ENCODE measurements at places on chromosomes 2 and 18.
A peak's percentile ranks its signal among the peaks of the same experiment; 100 is the strongest.

GRCh38 chr2:63984606-63985359 is 34.4 kb downstream of the VPS54 start:
- no peak for DNase-seq

GRCh38 chr2:18096836-18097405 is 218.5 kb downstream of the KCNS3 start:
- no peak for DNase-seq

GRCh38 chr2:132392879-132393278 is 23.7 kb upstream of the GPR39 start:
- no peak for DNase-seq

DNA sequence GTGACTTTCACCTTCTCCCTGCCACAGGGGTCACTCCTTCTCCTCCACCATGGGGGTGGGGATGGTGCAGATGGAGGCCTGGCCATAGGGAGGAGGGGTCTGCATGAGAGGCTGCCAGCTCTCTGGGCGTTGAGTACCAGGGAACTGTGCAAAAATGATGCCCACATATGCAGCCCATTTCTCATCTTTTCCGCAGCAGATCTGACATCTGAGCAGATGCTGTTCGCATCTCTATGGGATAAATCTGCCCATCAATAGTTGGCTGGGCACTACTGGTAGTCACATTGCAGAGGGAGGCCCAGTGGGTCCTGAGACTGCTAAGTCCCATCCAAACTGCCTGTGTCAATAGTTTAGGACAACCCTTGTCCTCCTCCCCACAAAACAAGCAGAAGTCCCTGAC is 45.9 kb upstream of the LGALSL start:
- no peak for DNase-seq

DNA sequence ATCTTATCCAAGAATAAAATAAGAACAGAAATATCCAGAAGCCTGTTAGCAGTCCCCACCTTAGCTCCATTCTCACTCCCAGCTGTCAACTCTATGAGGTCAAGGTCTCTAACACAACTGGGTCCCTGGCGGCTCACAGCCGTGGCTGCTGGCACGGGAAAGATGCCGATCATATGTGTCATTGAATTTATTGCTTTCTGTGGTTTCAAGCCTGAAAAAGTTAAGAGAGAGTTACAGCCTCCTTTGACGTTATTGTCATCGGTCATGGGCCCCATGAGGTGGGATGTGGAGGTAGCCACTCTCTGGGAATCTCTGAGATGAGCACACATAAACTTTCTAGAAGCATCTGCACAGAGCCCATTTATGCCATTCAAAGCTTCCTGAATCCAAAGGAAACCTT is 28.7 kb upstream of the CABLES1 start:
- no peak for DNase-seq

- no peak for DNase-seq
These were observed 58.9 kb upstream of the STON1 start for GRCh38 chr2:48471048-48471474.

DNA sequence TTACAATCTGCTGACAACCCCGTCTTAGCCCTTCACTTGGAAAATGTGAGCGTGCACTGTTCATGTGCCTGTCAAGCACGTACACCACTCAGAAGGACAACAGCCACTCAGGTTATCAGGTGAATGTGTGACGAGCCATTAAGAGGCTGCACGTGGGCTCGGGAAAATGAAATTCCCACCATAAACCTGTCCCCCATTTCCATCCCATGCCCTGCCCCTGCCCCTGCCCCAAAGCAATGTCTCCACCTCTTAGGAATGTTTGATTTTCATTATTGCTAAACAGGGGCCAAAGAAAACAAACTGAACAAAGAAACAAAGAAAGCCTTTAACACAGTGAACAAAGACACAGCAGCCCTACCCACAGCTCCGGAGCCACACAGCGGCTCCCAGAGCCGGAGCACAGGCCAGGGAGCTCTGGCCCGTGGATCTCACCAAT is 90.5 kb downstream of the TMEM18 start:
- no peak for DNase-seq

DNA sequence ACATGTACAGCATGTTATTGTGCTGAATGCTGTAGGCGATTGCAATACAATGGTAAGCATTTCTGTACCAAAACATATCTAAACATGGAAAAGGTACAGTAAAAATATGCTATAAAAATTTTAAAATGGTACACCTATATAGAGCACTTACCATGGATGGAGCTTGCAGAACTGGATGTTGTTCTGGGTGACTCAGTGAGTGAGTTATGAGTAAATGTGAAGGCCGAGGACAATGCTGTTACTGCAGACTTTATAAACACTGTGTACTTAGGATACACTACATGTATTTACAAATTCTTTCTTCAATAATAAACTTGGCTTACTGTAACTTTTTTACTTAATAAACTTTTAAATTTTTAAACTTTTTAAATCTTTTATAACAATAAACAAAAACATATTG is 473.4 kb upstream of the UBE2E3 start:
- no peak for DNase-seq

DNA sequence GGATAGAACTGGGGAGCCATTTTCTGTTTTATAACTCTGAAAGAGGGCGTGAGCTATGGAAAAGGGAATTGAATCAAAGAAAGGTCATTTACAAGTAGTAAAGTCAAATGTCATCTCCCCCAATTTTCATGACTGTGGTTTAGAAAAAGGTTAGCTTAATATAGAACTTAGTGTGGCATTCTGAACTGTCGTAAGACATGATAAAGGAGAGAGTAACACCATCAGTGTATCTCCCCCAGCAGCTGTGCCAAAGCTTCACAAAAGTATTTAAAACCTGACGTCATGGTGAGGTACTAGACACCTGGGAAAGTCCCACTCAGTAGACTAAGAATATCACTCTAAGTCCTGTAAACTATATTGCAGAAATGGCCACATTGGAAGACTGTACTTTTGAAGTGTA is 5.8 kb upstream of the IKZF2 start:
- no peak for DNase-seq

DNA sequence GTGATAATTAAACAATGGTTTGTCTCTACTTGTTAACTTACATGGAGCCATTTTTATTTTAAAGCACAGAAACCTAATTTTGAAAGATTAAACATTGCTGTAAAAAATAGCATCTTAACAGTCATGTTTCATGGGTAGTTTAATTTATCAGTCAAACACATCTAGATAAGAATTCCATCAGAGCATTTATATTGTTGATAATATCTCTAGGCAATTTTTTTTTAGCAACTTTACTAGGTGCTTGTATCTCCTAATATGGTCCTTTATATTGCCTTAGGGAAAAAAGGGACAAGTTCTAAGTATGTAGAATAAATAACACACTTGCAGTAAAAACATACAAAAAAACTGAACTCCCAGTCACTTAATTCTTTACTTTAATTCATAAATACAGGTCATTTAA is 863 bp downstream of the CSRNP3 start:
- DNase-seq, result no peak

DNA sequence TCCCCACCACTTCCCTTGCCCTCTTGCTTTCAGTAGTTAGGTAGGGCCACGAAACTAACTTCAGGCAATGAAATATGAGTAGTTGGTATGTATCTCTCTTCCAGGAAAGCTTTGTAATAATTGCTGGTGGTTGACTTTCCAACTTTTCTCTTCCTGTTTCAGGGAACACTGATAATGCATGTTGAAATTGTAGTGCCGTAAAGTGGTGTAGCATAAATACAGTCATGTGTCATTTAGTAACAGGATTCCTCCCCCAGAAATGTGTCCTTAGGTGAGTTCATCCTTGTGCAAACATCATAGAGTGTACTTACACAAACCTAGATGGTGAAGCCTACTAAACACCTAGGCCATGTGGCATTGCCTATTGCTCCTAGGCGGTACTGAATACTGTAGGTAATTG is 429.2 kb downstream of the PID1 start:
- no peak for DNase-seq

- DNase-seq, result no peak
These were observed 3.6 kb downstream of the HOXD11 start for GRCh38 chr2:176110415-176111308.

GRCh38 chr18:77547757-77548156 is 298.1 kb downstream of the GALR1 start:
- no peak for DNase-seq

- DNase-seq, result no peak
These were observed 48.1 kb downstream of the EIPR1 start for GRCh38 chr2:3329491-3329890.

GRCh38 chr2:181673173-181673572 is 7.1 kb downstream of the NEUROD1 start:
- DNase-seq, result no peak

GRCh38 chr2:182906454-182906853 is 40.0 kb upstream of the FRZB start:
- DNase-seq, result no peak

- peak; percentile 48 for DNase-seq
These were observed at the start of gene EMILIN2 for GRCh38 chr18:2846636-2847316. Gene EMILIN2 (plus strand): TSS chr18:2847006. CDS start chr18:2847189, 183 bp downstream.

GRCh38 chr2:182266909-182267308 is 159.9 kb downstream of the PDE1A start:
- no peak for DNase-seq

GRCh38 chr2:240156435-240157146 is 16.1 kb upstream of the OTOS start:
- no peak for DNase-seq

DNA sequence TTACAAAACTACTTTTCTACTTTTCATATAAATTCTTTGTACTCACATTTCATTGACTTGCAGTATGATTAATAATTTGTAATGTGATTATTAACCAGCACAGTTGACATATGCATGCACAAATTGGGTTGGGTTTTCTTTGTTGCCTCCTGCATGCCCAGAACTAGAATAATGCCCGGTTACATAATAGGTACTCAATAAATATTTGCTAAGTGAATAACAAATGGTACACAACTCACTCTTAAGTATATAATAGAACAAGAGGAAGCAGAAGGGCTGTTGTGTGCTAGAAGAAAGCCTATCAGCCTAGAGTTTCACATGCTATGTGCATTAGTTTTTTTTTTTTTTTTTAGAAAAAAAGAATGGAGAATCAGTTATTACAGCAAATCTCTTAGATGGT is 9.3 kb downstream of the RDH14 start:
- no peak for DNase-seq

- DNase-seq, result no peak
These were observed 36.9 kb upstream of the TANC1 start for GRCh38 chr2:158931572-158931971.

- DNase-seq, result no peak
These were observed 91.1 kb downstream of the ACTR3 start for GRCh38 chr2:113980946-113981345.

DNA sequence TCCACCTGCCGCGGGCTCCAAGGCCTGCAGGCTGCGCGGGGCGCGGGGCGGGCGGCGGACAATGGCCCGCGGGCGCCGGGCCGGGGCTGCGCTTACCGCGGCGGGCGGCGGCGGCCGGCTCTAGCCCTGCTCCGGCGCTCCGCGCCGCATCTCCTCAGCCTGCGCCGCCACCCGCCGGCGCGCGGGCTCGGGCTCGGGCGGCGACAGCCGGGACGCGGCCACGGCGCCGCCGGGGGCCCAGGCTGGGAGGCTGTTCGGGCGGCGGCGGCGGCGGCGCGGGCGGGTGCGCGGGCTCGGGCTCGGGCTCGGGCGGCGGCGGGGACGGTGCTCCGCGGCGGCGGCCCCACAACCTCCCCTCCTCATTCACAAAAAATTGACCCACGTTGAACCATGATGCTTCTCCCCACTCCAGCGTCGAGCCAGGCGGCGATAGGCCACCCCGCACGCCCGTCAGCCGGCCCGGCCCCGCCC is at the start of gene HDAC4:
HDAC4 (minus strand) TSS at position 425 of the 471 bp plus-strand sequence. CDS start 48,321 bp downstream, outside the sequence.
- no peak for DNase-seq

GRCh38 chr2:69062307-69062962 is 49.5 kb downstream of the ANTXR1 start:
- no peak for DNase-seq

DNA sequence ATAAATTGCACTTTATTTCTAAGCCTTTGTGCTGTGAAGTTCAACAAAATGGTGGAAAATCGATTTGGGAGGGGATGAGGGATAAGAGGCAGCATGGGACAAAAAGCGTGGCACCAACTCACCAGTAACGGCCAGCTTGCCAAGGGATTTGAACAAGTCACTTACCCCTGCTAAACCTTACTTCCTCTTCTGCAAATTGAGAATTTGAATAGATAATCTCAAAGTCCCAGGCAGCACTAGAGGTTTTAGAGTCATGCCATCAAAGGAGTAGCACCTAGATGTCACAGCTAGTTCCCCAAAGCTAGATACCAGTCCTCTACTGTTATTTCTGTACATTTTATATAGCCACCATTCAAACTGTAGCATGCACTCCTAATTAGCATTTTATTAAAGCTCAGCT is 83.7 kb upstream of the VRK2 start:
- no peak for DNase-seq

DNA sequence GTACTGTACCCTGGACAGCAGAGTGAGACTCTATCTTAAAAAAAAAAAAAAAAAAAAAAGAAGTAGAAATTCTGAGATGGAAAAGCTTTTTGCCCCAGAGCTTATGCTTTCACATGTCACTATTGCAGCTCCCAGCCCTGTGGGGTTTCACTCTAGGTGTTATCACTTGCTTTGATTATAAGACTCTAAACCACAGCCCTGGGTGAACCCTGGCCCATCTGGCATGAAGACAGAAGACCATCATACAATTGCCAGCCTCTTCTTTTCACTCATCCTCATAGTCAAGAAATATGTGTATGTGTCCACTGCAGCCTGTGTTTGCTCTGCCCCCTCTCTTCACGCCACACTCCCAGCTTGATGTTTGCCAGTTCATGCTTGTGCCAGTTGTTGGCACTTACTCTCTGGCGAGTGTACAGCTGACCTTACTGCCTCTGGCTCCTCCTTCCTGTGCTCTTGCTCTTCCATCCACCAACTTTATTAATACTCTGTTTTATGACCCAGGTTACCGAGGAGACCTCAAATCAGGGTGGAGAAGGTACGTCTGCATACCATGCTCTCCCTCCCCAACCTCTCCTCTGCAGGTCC is 136.7 kb upstream of the NCK2 start:
- no peak for DNase-seq

DNA sequence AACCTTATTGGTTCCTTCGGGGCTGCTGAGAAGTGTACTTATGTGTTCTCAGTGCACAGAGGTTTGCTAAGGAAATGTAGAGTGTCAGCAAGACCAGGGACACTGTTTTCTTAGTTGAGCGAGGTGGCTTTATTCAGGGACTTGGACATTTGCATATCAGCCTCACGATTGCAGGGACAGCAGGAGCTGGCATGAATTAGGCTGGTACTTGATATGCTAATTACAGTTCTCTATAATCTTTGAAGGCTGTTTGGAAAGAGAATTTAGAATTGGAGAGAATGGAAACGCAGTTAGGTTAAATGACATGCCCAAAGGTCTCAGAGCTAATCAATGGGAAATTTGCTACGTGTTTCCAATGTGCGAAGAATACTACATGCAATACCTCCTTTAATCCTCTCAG is 18.7 kb upstream of the MTCL1 start:
- DNase-seq, result no peak

Measured in activated CD4-positive, alpha-beta T cell treated with anti-CD3 and anti-CD28 coated beads, Interleukin-2, amount 50 U/mL, for 1 hour (primary cell).